ENCODE measurements at places on chromosomes 3 and 15.

GRCh38 chr15:70424937-70425411 lies 327.3 kb upstream of the TLE3 start:
- DNase-seq: no peak

DNA sequence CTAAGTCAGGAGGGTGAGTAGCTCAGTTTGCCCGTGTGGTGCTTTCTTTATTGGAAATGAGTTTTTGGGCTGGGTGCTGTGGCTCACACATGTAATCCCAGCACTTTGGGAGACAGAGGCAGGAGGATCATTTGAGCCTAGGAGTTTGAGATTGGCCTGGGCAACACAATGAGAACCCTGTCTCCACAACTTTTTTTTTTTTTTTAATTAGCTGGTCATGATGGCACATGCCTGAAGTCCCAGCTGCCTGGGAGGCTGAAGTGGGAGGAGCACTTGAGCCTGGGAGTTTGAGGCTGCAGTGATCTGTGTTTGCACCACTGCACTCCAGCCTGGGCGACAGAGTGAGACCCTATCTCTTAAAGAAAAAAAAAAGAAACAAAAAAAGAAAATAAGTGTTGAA lies 174.9 kb downstream of the NSMCE3 start:
- no peak for DNase-seq

- DNase-seq: peak; percentile 38
Observed at GRCh38 chr15:89772932-89773583, 3.1 kb upstream of the MESP2 start.

DNA sequence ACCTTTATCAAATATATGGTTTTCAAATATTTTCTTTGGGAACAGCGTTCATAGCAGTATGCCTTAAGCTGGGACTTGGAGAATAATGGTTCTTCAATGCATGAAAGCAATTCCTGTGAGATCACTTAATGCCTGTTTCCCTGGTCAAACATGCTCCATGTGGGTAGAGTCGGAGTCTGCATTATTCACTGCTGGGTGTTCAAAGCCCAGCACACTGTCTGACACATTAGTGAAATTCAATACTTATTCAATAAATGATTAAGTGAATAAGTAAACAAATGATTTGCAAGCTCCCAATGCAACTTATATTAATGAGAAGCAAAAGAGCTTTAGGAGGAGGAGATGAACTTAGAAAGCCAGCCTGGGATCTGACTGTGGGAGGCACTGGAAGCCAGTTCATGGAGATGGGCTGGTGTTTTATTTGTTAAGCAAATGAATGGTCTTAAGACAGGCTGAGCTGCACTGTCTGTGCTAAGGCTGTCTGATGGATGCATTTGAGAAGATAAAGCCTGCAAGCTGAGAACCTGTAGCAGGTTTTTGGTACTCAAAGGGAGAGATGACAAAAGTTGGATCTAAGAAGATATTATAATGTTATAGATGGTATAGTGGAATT lies 490.8 kb downstream of the MCTP2 start:
- DNase-seq: peak; percentile 13

- peak; percentile 86 for DNase-seq
Observed at GRCh38 chr3:10702961-10703740, 112.9 kb upstream of the SLC6A11 start.

DNA sequence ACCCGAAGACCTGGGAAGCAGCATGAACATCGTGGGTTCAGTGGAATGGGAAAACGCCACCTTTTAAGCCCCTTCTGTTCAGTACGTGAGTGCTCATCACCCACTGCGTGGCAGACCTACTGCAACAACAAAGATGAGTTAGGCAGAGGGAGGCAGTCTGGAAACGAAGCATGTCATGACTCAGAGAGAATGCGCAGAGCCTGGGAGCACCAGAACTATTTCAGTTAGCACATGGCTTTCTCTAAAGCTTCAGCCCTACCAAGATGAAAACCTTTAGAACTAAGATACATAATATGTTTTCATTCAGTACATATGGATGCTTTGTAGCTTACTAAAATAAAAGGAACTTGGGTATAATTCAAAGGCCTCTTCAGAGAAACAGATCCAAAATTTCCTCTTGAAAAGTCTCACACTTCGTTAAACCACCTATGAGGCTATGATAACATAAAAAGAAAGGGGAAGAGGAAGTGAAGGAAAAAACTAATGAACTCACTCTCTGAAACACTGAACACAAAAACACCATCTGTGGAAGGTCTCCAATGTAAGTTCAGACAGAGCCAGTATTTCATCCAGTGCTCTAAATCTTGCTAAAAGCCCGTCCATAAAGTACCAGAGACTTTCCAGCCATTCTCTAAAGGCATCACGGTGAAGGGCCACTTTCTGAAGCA lies 140.1 kb downstream of the OCA2 start:
- no peak for DNase-seq

GRCh38 chr3:191382661-191383060 lies 52.3 kb upstream of the UTS2B start:
- DNase-seq: no peak

GRCh38 chr15:90594301-90594738 lies 64.6 kb downstream of the CRTC3 start:
- DNase-seq: peak; percentile 52

GRCh38 chr3:101513419-101513986 lies 491 bp upstream of the SENP7 start:
- no peak for DNase-seq

DNA sequence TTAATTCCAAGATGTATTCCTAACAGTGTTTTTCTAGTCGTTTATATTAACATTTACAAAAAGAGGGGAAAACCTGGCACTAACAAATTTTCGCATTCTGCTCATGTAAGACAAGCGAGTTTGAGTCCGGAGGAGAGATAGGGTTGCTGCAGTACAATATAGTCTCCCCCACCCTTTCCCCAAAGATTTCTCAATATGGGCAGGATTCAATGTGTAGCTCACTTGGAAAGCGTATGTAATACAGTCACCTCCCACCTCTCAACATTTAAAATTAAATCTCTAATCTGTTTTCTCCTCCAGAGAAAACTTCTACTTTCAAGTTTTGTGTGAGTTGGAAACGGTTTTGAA lies 57.9 kb downstream of the CMSS1 start:
- DNase-seq: no peak

GRCh38 chr3:7581831-7582230 lies 720.9 kb downstream of the GRM7 start:
- DNase-seq: no peak

- no peak for DNase-seq
Observed at GRCh38 chr15:43436395-43436794, 56.6 kb downstream of the TP53BP1 start.

GRCh38 chr3:84904816-84905555 lies 53.8 kb upstream of the CADM2 start:
- peak; percentile 6 for DNase-seq

GRCh38 chr15:98843844-98844243 lies 163.7 kb downstream of the PGPEP1L start:
- DNase-seq: no peak

DNA sequence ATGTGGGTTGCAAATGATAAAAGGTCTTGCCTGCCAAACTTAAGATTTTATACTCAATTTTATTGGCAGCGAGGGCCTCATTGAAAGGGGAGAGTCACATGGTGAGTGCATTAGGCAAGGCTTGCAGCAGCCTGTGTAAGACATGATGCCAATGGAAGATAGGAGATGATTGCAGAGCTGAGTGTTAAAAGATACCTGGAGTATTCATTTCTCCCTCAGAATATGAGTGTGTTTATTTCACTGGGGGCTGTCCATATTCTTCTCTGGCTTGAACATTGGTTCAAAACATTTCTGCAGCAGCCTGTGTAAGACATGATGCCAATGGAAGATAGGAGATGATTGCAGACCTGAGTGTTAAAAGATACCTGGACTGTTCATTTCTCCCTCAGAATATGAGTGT lies 165.2 kb upstream of the NUDT16 start:
- DNase-seq: no peak

- DNase-seq: no peak
Observed at GRCh38 chr15:71808311-71809020, 1.9 kb upstream of the NR2E3 start.

GRCh38 chr3:57397175-57398026 lies 104.9 kb upstream of the ASB14 start:
- DNase-seq: peak; percentile 70

DNA sequence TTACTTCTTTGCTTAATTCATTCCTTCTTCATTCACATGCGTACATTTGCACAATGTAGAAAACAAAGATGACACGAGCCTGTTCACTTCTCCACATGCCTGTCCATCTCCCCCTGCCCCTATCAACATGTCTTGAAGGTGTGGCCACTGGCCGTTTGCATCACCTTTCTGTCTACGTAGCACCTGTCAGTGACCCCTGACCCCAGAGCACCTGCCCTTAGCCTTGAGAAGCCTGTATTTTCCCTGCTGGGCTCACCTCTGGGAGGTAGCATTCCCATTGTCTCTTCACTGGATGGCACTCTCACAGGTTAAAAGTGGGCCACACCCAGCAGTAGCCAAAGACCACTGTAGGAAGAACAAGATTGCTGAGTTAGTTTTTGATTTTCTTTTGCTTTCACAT lies 234.1 kb downstream of the THSD4 start:
- no peak for DNase-seq

DNA sequence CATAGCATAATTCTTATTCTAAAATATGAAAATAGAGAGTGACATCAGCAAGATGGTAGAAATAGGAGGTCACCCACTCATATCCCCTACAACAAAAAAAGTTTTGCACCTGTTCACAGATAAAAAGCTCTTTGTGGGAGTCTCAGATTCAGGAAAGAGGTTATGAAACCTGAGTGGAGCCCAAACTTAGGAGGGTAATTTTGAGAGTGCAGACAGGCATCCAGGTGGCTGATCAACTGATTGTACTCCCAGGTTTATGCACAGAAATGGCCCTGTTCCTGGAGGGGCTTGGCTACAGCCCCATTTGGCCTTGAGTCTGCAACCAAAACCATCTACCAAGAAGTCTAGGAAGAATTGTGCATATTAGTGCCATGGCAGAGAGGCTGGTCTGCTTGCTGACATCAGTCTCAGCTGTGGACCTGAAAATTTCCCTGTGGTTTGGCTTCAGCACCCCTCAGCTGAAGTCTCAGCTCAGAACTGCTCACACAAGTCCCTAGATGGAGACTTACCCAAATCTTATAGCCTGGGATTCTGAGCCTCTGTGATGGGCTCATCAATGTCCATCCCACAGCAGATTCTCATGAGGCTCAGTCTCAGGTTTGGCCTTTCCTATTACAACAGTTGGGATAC lies 291.6 kb downstream of the IL20RB start:
- no peak for DNase-seq

GRCh38 chr3:108509263-108509662 lies 1.1 kb downstream of the MYH15 start:
- no peak for DNase-seq

- DNase-seq: no peak
Observed at GRCh38 chr15:96247621-96248305, 82.7 kb upstream of the NR2F2 start.

DNA sequence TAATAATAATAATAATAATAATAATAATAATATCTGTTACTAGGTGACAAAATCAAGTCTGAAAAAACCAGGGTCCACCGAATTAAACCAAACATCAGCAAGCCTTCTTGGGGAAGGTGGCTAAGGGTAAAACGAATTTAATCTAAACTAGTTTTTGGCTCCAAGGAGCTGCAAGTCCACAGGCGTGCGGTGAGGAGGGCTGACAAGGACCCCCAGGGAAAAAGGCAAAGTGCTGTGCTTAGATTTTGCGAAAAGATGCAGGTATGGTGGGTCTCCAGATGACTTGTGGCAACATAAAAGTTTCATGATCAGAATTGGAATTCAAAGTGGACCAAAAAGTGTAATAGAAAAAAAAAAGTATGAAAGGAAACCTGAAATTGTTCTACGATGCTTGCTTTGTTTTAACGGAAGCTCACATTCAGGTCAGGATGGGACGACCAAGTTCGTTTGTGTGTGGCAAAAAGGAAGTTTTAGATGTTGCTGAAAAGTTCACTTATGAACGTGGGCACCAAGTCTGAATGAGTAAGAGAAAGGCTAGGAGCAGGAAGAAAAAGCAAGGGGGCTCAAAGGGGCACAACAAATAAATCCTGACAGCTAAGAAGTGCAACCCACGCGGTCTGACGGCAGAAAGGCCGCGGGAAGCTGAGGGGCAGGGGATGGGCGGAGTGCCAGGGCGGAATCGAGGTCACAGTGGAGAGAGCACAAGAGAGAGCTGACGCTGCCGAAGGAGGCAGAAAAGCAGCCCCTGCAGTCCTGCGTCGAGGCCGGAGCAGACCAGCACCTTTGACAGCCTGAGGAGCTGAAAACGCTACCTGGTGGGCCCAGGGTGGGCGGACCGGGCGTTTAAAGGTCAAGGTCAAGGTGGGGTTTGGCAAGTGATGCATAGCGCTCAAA lies 1.1 kb downstream of the WDR82 start:
- peak; percentile 60 for DNase-seq

- no peak for DNase-seq
Observed at GRCh38 chr3:37693511-37694283, 168.0 kb upstream of the CTDSPL start.

DNA sequence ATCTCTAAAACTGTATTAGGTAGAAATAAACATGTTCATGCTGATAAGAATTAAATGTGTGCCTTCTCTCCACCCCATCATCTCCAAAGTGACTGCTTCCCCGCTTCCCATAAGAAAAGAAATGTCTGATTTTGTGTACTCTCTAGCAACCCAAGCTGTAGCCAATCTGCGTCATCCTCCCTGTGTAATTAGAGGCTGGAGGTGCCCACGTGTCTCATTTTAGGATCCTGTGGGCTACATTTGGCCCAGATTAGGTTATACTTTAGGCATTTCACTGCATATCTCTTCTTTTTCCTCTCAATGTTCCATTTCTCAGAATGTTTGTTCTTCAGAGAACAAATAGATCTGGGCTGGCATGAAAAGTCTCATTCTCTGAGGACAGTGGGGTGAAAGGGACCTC lies 19.3 kb upstream of the ZNF148 start:
- no peak for DNase-seq

DNA sequence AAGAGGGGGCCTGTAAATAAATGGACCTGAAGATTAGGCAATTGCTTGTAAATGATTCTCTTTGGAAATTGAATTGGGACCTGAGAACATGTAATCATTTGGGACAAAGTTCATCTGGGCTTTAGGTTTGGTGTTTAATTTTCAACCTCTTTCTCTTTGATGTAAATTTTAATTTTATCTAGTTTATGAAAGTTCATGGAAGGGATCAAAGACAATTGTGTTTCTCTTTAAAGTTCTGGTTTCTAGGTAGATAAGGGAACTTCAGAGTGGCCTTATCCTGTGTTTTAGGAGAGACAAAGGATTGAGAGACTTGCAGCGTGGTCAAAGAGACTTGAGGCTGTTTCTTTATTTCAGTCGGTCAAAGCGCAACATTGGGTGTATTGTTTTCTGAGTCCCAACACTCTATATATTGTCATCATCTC lies 1108.3 kb downstream of the TBL1XR1 start:
- no peak for DNase-seq

DNA sequence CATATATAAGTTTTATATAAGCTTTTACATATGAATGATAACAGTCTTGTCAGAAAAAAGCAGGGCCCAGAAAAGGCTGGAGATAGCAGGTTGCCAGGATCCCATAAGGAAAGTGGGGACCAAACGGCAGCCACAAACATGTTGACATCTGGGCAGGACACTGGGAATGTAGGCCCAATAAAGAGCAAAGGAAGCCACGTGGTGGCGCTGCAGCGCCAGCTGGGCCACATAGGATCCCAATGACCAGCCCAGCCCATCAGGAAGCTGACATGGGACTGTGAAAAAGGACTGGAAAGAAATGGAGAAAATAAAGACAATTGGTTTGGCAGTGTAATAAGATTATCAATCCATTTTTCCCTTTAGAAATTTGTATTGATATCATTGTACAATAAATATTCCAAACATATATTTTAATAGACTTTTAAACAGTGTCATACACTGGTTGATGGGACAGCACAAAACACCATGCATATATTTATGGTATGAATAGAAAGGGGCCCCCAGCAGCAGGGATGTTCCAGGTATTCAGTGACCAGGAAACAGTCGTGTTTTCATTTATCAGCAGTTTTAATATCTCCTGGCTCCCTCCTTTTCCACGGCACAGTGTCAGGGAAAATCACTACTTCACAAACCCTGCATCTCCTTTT lies 89.0 kb upstream of the STRIT1 start:
- DNase-seq: peak; percentile 80

Data from iPS-NIHi11 (cell line).